Epithelial cell of prostate (primary cell): ENCODE measurements at places on chromosomes 7 and 10.

GRCh38 chr10:102324061-102324460, 71.4 kb upstream of the NFKB2 start:
- DNase-seq: no peak

GRCh38 chr10:103839519-103839871, 15.9 kb downstream of the SH3PXD2A start:
- no peak for DNase-seq

DNA sequence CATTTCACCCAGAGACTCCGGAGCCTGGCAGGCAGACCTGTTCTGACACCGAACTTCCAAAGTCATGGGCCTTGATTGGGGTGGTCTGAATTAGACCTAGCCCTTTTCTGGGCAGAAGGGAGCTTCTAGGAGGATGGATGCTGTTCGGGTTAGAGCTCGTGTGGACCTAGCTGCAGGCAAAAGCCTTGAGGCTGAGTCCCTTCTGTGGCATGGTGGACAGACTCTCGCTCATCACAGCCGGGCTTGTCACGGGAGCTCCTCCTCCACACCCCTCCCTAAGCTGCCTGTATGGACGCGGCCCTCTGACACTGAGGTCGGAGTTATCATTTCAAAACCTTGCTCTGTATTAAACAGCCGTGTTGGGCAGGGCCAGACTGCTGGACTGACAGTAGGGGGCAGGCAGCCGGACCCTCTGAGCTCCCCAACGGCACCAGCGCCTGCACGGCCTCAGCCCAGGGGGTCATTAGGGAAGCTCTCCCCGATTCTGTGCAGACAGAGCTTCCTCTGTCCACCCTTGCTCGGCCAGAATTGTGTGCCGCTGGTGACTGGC, 2.2 kb downstream of the IRF5 start:
- no peak for DNase-seq

GRCh38 chr7:8413600-8413999, 19.8 kb upstream of the NXPH1 start:
- no peak for DNase-seq

GRCh38 chr7:101368422-101369165, 5.9 kb downstream of the COL26A1 start:
- no peak for DNase-seq

DNA sequence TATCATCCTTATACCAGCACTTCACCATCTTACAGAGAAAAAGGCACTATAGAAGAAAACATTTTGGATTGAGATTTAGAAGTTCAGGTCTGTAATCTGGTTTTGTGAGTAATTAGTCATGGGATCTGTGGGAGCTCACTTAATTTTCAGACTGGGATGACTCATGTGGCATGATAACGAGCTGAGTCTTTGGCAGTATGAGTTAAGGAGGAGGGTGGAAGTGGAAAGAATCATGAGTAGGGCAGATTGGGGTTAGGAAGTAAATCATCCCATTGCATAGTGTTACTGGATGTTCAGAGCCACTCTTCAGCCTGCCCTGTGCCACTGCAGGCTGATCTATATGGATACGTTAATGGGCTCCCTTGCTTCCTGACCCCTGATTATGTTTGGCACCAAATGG, 64.9 kb downstream of the ZNF92 start:
- DNase-seq: peak; percentile 73

DNA sequence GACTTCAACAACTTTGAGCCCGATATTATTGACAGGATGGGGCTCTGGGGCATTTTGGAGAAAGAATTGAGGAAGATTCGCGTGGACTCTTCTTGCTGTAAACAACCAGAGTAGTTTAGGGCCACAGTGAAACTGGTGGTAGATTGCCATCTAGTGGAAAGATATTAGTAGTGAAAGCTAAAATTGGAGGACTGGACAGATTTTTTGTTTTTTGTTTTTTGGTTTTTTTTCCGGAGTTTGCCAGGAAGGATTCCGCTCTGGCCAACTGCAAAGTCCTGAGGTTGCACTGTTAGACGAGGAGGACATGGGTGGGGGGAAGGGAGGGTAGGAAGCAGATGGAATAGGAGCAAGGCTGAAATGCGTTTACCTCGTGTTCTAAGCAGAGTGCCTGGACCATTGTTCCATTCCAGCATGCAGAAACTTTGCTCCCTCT, 11.7 kb downstream of the NOBOX start:
- DNase-seq: no peak

GRCh38 chr7:74572301-74572979, 85.1 kb upstream of the GTF2I start:
- no peak for DNase-seq

DNA sequence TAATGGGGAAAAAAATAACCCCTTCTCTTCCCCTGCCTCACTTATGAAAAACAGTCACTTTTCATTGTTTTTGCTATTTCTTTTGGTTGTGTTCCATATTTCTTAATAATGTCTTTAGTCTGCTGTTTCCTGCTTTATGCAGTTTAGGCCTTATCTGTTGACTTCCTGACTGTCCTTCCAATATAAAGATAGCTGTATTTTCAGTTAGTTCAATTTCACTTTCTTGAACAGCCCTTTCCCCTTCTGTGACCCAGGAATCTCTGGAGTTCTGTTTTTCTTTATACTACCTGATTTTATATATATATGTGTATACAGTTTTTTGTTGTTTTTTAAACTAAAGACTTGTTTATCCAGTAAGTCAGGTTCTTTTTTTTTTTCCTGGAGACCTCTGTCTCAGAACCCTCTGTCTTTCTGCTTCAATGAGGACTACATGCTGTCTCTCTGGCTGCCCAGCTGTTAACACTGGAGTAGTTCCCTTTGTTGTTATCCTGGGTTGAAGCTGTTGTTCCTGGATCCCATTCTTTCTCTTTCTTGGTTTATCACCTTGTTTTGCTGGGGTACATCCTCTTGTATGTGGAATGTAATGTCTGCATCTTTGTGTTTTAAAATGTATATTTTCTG, 87.2 kb downstream of the GSDME start:
- no peak for DNase-seq

GRCh38 chr7:132083126-132083525, 493.1 kb downstream of the PLXNA4 start:
- DNase-seq: no peak

- DNase-seq: no peak
These were observed 43.4 kb upstream of the GSDME start for GRCh38 chr7:24800667-24801066.

- no peak for DNase-seq
These were observed 92.9 kb downstream of the DNAJB6 start for GRCh38 chr7:157429680-157430224.

GRCh38 chr10:18689498-18689897, 30.3 kb downstream of the ARL5B start:
- no peak for DNase-seq

DNA sequence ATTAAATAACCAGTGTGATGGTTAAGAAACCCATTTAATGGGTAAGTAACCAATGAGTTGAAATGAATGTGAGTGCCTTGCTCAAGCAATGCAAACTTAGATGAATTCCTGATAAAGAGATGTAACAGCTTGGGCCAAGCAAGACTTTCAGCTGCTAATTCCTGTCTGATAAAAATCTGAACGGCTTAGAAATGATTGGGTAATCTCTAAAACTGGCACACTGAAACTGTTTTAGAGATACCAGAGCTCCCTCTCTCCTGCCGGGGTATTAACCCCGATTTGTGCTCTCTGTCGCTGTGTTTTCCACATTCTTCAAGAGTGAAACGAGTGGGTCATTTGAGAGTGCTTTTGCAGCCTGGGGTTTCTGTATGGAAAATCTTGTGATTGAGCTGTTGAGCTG, 534.9 kb upstream of the GALNT17 start:
- DNase-seq: no peak

DNA sequence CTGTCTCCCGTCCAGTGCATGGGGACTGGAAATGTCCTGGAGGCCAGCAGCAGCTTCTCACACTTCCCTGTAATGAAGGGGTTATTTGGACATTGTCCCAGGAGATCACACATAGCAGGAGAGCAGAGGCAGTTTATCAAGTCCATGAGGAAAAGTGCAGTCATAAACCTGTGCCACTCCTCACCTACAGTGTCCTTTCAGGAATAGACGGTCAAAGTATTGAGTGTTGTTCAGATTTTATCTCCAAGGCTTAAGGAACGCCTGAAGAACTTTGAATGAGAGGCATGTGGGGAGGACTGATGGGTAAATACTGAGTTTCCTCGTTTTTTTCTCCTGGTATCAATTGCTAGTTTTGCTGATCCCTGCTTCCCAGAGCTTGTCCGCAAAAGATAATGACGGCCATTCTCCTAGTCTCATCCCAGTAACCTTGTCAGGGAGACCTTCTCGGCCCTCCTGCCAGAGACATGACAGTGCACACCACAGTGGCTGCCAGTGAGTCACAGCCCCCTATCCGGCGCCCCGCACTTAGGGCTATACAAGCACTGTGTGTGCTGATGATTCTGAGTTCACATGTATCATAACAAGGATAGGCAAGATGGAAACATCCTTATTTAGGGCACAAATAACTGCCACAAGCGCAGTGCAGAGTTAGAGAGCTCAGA, 495.5 kb upstream of the MGMT start:
- no peak for DNase-seq

GRCh38 chr7:157558516-157558874, 221.7 kb downstream of the DNAJB6 start:
- no peak for DNase-seq

DNA sequence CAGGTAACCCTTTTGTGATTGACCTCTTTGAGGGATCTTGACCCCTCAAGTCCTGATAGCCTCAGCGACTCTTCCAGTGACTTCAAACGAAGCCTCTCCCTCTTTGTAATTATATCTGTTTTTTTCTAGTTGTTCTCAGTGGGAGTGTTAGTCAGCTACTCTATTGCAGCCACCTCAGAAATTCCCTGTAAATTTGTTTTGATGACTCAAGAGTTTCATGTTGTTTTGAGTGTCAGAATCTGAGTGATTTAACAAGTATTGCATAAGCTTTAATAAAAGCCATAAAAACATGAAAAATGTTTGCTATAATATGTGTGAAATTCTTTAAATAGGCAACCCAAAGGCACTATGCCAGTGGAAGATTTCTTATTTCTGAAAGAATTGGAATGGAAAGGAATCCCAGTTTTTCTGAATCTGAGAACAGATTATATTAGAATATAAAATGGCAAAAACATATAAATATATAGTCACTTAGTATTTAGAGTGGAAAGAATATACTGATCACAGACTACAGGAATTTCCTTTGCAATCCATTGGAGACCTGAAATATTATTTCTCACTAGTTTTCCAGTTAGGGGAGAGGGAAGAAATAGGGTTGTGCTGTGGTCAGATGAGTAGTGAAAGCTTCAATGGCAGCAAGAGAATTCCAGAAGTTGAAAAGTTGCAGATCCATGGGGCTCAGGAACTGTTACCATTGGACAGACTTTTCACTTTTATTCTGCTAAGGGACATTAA, 94.4 kb upstream of the SEMA3C start:
- peak; percentile 83 for DNase-seq

DNA sequence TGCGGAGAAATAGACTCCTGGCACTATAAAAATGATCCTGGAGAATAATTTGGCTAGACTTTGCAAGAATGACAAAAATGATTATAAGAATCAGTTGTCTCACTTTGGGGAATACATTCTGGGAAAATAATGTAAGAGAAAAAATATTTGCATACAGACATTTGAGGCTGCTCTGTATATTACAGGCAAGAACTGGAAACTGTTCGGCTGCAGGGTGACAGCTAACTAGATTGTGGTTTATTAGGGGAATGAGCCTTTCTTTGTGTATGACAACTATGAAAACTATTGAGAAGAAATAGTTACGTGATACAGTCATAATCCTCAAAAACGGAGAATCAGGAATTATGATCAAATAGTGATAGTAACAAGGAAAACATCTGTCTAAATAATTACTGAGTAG, 8.6 kb downstream of the TRIM56 start:
- DNase-seq: no peak

- DNase-seq: no peak
These were observed 10.5 kb downstream of the TMEM168 start for GRCh38 chr7:112779667-112780066.

GRCh38 chr7:129644634-129645230, 33.2 kb downstream of the NRF1 start:
- no peak for DNase-seq

GRCh38 chr10:79244841-79245504, 102.3 kb upstream of the PPIF start:
- DNase-seq: no peak

- no peak for DNase-seq
These were observed 312.3 kb downstream of the REEP3 start for GRCh38 chr10:63833411-63834060.

DNA sequence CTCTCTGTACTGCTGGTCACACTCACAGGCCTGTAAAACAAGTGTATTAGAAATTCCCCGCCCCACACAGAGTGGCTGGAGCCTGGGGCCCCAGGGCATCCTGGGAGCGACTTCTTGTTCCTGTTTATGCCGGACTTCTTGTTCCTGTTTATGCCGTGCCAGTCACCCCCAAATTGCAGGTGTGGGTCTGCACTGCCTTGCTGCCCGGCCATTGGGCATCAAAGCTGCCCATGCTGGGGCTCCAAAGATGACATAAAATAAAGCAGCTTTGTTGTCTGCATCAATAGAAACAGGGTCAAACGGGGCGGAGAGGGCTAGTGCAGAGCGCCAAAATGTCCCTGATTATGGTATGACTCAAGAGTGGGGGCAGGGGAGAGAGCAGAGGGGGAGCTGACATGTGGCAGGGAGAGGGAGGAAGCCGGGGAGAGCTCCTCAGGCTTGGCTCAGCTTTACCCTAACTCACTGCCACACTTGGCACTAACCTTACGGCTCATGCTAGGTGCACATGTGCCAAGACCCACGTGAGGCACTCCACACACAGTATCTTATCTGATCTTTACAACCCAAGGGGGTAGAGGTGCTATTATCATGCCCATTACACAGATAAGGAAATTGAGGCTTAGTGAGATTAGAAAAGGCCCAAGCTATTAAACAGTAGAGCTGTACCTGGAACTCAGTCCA, 98.4 kb downstream of the PIP4K2A start:
- DNase-seq: no peak

GRCh38 chr10:121288864-121289661, 309.2 kb downstream of the FGFR2 start:
- DNase-seq: no peak

DNA sequence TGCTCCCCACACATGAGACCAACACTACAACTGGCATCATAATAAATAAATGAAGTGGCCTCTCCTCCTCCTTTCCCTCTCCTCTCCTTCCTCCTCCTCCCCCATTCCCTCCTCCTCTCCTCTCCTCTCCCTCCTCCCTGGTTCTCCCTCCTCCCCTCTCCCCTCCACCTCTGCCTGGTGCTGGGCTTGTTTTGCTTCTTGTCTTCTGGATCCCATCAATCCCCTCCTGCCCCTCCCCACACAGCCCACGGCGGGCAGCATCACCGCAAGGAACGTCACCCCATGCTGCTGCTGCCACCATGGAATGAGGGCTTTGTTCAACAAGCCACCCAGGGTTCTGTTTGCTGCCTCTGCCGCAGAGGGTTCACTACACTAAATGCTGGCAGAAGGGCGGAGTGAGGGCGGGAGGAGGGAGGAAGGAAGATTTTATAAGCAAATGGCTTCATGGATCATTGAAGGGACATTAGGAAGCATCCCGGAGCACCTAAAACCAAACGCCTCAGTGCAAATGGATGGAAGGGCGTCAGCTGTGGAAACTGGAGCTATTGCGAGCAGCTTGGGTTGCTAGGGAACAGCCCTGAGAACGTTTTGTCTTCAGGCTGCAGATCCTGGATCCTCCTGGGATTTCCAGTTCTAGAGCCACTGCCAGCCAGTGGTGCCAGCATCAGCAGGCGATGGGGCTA, 379.7 kb upstream of the ZMIZ1 start:
- DNase-seq: no peak

- no peak for DNase-seq
These were observed 23.8 kb upstream of the LARP4B start for GRCh38 chr10:955127-955819.
